Glomerular endothelial cell (primary cell): ENCODE measurements at places on chromosomes 2 and 18. TPM values are rescaled to one million over a fixed set of nuclear protein-coding genes. Genes with fewer than 3 reads are reported as not detected.

The IL18R1 gene
- total RNA-seq: 4.5 and 5.3 TPM in 2 replicates

GRCh38 chr2:234211797-234212196 lies 161.3 kb downstream of the SPP2 start:
- no peak for DNase-seq

GRCh38 chr18:29225351-29225750 lies 1048.4 kb upstream of the CDH2 start:
- DNase-seq: no peak

GRCh38 chr2:119251652-119252051 lies 28.0 kb downstream of the STEAP3 start:
- no peak for DNase-seq
